Ascending aorta (tissue), 2 donors: ENCODE measurements at places on chromosomes 12 and 14. TPM values are rescaled to one million over a fixed set of nuclear protein-coding genes. Genes with fewer than 3 reads are reported as not detected.

The AVPR1A gene
- total RNA-seq: 32.4 TPM

DNA sequence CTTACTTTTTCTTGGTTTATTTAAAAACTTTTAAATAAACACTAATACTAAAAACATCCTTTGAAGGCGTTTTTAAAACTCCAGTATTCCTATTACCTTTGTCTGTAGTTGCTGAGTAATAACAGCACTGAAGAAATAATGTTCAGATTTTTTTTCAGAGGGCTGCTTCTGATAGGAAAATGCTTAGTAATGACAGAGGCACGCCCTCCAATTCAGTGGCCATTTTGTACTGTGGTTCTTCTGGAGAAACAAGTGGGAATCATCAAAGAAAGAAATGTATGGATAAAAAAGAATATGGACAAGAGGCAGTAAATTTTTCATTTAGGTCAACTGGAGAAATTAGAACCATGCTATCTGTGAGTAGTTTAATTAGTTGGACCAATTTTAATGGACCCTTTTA is 13.6 kb downstream of the VEZT start:
- no peak overlapping the region for H3K27ac ChIP-seq
- H3K4me1 ChIP-seq: peaks cover 3% of the 10 kb centered on the region
- H3K27me3 ChIP-seq: no peaks in the 10 kb centered on the region
- DNase-seq: no peak
- H3K36me3 ChIP-seq: no peaks in the 10 kb centered on the region

GRCh38 chr12:93476555-93476954 is 9.2 kb downstream of the MRPL42 start:
- H3K27me3 ChIP-seq: no peaks in the 10 kb centered on the region
- no peak overlapping the region for H3K4me3 ChIP-seq
- H3K27ac ChIP-seq: no peak overlapping the region
- no peak for DNase-seq
- H3K36me3 ChIP-seq: peaks cover 40% of the 10 kb centered on the region

- H3K27ac ChIP-seq: no peak overlapping the region
- H3K4me1 ChIP-seq: no peaks in the 10 kb centered on the region
- no peak for DNase-seq
- H3K36me3 ChIP-seq: no peaks in the 10 kb centered on the region
These were observed 10.1 kb downstream of the FGF6 start for GRCh38 chr12:4435537-4435936.

DNA sequence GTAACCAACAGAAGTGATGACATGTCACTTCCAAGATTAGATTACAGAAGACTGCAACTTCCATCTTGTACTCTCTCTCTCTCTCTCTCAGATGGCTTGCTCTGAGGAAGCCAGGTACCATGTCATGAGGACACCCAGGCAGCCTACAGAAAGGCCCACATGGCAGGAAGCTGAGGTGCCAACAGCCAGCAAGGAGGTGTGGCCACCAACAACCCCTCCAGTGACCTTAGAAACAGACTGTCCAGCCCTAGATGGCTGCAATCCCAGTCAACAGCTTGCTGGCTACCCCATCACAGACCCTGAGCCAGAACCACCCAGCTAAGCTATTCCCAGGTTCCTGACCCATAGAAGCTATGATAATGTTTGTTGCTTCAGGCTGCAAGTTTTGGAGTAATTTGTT is 178.4 kb downstream of the ITPR2 start:
- DNase-seq: no peak
- peaks cover 15% of the 10 kb centered on the region for H3K36me3 ChIP-seq
- no peak overlapping the region for H3K4me3 ChIP-seq
- H3K27ac ChIP-seq: no peak overlapping the region
- H3K4me1 ChIP-seq: no peaks in the 10 kb centered on the region
- H3K27me3 ChIP-seq: no peaks in the 10 kb centered on the region

DNA sequence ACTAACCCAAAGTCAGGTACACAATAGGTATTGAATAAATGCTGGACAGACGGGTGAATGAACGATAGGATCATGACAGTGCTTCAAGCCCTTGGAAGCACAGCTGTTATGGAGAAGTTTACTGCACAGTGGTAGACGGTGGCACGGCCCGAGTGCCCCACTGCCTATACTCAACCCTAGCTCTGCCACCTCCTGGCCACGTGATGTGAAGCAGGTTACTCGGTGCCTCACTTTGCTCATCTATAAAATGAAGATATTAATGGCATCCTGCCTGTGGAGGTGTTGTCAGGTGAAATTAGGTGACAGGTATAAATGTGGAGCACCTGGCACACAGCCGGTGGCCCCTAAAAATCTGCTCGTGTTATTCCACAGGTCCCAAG is 5.8 kb downstream of the ASB2 start:
- H3K36me3 ChIP-seq: no peaks in the 10 kb centered on the region
- H3K4me1 ChIP-seq: peaks cover 69% of the 10 kb centered on the region
- peak overlapping the region; percentile 43 for H3K4me3 ChIP-seq
- DNase-seq: no peak
- no peaks in the 10 kb centered on the region for H3K27me3 ChIP-seq

DNA sequence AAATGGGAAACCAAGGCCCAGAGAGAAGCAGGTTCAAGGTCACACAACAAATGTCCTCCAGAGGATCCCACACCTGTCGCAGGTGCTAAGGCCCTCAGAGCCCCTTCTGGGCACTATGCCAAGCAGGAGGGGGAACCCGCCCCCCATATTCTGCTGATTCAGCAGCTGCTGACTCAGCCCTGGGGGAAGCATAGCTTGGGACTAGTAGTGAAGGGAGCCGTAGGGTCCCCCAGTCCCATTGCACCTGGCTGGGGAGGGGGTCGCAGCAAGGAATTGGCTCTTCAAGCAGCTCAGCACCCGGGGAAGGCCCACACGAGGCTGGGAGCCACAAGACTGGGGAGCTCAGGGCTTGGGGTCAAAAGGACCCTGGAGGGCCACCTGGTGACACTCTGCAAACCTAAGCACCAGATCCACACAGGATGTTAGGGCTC is 1.0 kb downstream of the RASAL1 start:
- H3K4me1 ChIP-seq: no peaks in the 10 kb centered on the region
- no peak overlapping the region for H3K27ac ChIP-seq
- no peak for DNase-seq
- no peak overlapping the region for H3K4me3 ChIP-seq
- H3K27me3 ChIP-seq: no peaks in the 10 kb centered on the region

The TROAP gene
- total RNA-seq: not detected

The CLEC1B gene
- not detected for total RNA-seq

DNA sequence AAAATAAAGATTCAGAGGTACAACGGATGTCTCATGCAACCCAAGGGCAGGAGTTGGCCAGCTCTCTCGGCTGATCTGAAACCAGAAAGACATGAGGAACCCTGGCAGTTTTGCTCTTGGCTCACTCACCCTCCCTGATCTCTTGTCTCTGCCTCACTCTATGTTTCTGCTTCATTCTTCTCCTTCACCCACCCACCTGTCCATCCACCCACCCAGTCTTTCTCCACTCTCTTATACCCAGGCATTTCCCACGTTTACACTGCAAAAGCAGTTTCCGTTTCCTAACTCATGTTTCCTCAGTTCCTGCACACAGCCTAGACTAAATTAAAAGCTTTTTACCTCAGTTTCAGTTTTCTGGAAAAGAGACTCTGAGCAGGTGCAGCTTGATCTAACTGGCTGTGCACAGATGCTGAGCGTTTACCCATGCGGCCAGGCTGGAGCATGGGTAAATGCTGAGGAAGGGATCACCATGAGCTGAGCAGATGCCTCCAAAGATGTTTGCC is 157.6 kb downstream of the PRKCH start:
- no peak for DNase-seq
- no peaks in the 10 kb centered on the region for H3K36me3 ChIP-seq
- H3K4me1 ChIP-seq: peaks cover 21% of the 10 kb centered on the region
- H3K27ac ChIP-seq: peak overlapping the region; percentile 82

DNA sequence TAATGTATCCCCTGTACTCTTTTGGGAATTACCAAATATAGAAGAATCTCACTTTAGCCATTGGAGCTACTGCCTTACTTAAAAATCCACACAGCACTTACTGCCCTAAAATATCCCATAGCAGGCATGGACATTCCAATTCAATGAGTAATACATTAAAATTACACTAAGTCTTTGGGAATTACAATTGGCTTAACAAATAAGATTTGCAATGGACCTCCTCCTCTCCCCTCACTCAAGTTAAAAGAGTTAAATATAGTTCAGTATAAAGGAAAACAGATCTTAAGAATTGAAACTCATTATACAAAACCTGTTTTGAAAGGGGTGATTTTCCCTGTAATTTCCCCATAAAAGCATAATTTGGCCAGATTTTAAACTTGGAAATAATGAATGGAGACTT is 477.1 kb downstream of the SLC16A7 start:
- no peaks in the 10 kb centered on the region for H3K4me1 ChIP-seq
- DNase-seq: no peak
- no peaks in the 10 kb centered on the region for H3K27me3 ChIP-seq
- no peak overlapping the region for H3K27ac ChIP-seq
- H3K4me3 ChIP-seq: no peak overlapping the region

- no peaks in the 10 kb centered on the region for H3K27me3 ChIP-seq
- H3K4me3 ChIP-seq: no peak overlapping the region
- no peak overlapping the region for H3K27ac ChIP-seq
- H3K4me1 ChIP-seq: no peaks in the 10 kb centered on the region
These were observed 158.2 kb upstream of the RGS6 start for GRCh38 chr14:71773898-71774481.

DNA sequence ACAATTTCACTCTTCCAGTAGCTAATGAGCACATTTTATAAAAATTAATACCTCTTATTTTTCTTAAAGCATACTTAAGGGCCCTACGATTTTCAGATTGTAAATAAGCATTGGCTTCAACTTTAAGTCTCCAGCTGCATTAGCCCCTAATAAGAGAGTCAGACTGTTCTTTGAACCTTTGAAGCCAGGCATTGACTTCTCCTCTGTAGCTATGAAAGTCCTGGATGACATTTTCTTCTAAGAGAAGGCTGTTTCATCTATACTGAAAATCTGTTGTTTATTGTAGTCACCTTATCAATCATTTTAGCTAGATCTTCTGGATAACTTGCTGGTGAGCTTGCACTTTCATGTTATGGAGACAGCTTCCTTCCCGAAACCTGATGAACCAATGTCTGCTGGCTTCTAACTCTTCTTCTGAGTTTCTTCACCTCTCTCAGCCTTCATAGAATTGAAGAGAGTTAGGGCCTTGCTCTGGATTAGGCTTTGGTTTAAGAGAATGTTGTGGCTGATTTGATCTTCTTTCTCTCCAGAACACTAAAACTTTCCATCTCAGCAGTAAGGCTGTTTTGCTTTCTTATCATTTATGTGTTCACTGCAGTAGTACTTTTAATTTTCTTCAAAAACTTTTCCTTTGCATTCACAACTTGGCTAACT is 377.1 kb upstream of the RGS6 start:
- H3K36me3 ChIP-seq: no peaks in the 10 kb centered on the region
- H3K27me3 ChIP-seq: no peaks in the 10 kb centered on the region
- DNase-seq: no peak
- no peaks in the 10 kb centered on the region for H3K4me1 ChIP-seq

The SLCO1B1 gene
- not detected for total RNA-seq

- no peak overlapping the region for H3K4me3 ChIP-seq
- H3K27me3 ChIP-seq: no peaks in the 10 kb centered on the region
- DNase-seq: no peak
- no peaks in the 10 kb centered on the region for H3K36me3 ChIP-seq
- H3K27ac ChIP-seq: no peak overlapping the region
These were observed 112.9 kb downstream of the PRKCH start for GRCh38 chr14:61434311-61434710.

- no peak for DNase-seq
- H3K4me1 ChIP-seq: no peaks in the 10 kb centered on the region
- no peaks in the 10 kb centered on the region for H3K27me3 ChIP-seq
- no peak overlapping the region for H3K4me3 ChIP-seq
These were observed 156.2 kb downstream of the KIF26A start for GRCh38 chr14:104294628-104294982.

- peaks cover 3% of the 10 kb centered on the region for H3K4me1 ChIP-seq
- H3K36me3 ChIP-seq: no peaks in the 10 kb centered on the region
- H3K27ac ChIP-seq: no peak overlapping the region
- H3K27me3 ChIP-seq: no peaks in the 10 kb centered on the region
- no peak overlapping the region for H3K4me3 ChIP-seq
These were observed 4.4 kb downstream of the OTUB2 start for GRCh38 chr14:94030571-94030970.
